Stimulated activated CD4-positive, alpha-beta T cell treated with anti-CD3 and anti-CD28 coated beads, Interleukin-12 subunit alpha, Interleukin-12 subunit beta, amount 100 ng/mL, for 24 hours (primary cell): ENCODE measurements at places on chromosomes 12 and 14.
A peak's percentile ranks its signal among the peaks of the same experiment; 100 is the strongest.

DNA sequence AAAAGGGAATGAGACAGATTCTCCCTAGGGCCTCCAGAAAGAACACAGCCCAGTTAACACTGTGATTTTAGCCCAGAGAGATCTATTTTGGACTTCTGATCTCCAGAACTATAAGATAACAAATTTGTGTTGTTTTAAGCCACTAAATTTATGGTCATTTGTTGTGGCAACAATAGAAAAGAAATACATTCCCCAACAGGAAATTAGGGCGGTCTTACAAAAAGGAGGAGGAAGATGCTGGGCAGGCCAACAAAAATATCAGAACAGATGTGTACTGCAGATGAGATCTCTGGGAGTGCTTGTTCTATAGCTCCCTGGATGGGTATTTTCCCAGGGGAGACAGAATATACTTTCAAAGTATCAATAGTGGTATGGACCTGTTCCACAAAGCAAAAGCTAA lies 32.0 kb upstream of the SOCS2 start:
- no peak for DNase-seq

DNA sequence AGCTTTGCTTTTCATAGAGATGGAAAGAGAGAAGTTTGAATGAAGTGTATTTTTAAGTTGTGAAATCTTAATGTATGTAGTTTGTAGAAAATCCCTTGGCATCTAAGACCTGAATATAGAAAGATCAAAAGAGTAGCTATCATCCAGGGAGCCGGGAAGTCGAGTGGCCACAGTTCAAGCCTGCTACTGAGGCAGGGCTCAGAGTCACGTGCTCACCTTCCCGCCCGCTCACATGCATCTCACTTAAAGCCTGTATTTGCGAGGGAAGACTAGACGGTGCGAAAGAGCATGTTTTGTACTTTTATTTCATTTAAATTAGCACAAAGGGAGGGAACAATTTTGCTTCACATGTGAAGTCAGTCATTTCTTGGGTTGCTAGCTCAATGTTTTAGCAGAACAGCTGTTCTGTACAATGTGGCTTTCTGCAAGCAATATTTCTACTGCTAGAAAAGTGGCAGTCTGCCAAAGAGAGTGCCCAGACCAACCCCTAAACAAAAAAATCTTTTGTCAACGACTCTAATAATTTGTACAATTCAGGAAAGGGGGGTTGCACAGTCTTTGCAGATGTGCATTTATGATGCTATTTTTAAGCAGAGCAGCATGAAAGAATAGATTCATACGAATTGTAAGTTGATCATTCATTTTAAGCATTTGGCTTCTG lies 290.7 kb downstream of the NPAS3 start:
- DNase-seq: no peak

DNA sequence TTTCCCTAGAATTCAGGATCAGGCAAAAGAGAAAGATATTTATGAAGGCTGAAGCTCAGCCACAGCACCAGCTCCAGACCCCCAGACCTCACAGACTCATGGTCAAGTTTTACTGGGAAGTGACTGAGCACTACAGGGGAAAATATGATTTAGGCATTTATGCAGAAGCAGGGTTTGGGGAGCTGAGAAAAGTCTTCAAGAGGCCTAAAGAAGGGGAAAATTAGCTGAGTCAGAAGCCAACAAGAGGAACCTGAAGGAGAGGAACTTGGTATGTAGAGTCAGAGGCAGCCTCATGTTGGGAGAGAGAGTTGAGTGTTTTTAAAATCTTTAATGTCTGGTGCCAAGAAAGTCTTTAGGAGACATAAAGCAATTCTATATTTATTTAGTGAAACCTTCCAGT lies 63.0 kb downstream of the FOS start:
- DNase-seq: no peak

DNA sequence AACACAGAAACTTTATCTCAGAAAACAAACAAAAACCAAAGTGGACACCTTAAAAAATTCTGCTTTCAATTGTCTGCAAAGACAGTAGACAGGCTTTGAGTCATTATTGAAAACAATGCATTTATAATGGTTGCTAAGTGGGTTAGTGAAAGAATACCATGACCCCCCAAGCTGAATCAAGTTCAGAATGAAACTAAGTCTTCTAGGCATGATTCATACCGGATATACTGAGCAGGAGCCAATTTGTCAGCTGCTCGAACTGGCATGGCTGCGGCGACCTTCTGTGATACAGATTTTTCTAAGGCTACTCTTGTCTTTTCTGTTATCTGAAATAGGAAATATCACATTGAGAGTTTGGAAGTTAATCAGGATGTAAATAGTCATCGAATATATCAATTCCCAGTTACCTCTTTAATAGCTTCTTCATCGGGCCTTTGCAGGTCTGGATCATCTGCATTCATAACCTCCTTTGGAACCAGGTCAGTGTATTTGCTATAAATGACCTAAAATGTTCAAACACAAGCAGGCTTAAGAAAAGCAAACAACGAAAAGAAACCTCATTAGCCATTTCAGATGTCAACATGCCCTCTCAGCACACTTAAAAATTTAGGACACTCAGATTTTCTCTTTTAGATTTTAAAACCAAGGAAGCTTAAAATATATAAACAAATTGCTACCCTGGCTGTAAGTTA lies 22.3 kb downstream of the SNW1 start:
- DNase-seq: no peak

DNA sequence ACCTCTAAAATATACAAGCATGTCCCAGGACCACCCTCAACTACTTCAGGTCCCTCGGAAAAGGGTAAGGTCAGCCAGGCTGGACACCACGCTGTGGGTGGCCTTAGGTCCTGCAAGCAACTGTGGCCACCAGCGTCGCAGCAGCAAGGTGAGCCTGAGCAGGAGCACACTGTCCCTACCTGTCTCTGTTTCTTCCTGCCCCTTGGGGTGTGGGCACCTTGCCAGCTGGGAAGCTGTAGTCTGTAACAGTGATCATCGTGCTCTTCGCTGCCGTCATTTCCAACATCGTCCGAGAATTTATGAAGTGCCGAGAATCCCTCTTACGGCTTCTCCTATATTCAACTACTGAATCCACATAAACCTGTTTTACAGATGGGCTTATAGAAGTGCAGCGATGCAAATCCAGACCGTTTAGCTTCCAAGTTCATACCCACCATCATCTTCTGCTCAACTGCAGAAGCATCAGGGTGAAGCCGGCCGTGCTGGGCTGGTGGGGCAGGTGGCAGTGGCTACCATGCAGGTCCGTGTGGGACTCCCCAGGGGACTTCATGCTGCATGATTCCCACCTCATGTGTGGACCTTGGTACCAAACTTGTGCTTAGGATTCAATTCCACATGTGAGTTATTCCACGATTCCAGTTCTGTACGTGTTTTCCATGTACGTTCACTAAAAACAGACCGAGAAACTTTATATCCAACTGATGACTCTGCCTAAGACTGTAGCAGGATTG lies 361.3 kb upstream of the SFSWAP start:
- no peak for DNase-seq

- DNase-seq: no peak
Observed at GRCh38 chr12:88922816-88923215, 342.5 kb upstream of the KITLG start.

DNA sequence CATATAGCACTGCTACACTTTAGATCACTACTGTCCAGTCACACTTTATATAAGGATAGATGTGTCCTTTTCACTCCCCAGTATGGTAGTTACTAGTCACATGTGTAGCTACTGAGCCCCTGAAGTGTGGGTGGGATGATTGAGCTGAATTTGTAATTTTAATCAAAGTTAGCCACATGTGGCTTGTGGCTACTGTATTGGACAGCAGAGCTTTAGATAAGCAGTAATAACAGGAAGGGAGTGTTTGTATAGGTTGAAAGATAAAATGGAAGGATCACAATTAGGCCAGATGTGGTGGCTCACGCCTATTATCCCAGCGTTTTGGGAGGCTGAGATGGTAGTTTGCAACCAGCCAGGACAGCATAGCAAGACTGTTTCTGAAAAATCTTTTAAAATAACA lies 23.5 kb downstream of the NAA30 start:
- no peak for DNase-seq

GRCh38 chr14:33560718-33561431 lies 390.0 kb downstream of the EGLN3 start:
- DNase-seq: no peak

DNA sequence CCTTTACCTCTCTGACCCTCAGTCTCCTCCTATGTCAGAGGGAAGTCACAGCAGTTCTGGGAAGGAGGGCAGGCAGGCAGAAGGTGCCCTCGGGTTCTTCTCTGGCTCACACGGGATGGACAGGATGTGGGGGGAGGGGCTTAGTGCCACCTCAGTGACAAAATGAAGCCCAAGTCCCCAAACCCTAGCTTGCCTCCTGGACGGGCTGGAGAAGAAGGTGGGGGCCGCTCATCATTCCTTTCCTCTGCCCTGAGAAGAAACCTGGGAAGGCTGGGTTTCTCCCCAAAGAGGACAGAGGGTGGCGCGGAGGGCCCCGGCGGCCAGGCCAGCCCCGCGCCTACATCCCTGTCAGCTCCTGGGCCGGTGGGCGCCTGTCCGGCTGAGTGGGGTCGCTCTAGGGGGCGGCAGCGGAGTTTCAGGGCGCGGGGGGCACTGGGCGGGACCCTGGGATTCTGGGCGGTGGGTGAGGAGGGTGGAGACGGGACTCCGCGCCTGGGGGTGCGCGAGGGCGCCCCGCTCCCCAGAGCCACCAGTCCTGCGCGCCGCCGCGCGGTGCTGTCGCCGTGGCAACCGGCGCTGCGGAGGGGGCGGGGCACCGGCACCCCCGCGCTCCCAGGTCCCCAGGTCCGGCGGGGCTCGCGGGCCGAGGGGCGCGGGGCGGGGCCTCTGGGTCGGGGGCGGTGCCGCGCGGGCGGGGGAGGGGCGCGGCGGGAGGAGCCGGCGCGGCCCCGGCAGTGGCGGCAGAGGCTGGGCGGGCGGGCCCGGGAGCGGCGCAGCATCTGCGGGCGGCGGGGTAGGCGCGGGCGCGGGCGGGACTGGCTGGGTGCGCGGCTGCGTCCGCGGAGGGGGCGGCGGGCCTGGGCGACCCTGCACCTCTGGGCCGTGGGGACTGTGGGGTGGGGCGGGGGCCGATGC lies at the start of gene TMEM121:
TMEM121 (plus strand) TSS at position 723 of the 915 bp plus-strand sequence. CDS start 2,252 bp downstream, outside the sequence.
- no peak for DNase-seq

DNA sequence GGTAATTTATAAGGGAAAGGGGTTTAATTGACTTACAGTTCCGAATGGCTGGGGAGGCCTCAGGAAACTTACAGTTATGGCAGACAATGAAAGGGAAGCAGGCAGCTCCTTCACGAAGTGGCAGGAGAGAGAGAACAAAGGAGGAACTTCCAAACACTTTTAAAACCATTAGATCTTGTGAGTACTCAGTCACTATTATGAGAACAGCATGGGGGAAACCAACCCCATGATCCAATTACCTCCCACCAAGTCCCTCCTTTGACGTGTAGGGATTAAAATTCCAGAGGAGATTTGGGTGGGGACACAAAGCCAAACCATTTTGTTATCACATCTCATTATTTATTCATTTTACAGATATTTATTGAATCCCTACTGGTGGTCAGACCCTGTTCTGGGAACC lies 822.8 kb downstream of the GALC start:
- DNase-seq: no peak

- no peak for DNase-seq
Observed at GRCh38 chr12:93279565-93280412, 97.9 kb upstream of the NUDT4 start.

DNA sequence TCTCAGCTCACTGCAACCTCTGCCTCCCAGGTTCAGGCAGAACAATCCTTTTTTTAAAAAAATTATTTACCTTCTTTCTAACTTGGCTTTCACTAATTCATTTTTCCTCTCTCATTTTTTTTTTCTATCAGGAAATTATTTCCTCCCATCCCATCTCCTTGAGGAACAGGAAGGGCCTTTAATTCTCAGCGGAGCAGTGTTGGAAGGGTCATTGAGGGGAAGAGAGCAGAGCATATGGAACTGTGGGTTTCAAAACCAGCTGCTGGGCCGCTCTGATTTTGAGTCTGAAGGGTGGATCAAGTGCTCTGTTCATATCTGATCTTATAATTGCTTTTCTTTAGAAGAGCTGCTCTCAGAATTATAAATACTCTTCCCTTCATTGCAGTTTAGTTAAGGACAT lies 29.0 kb downstream of the NUBPL start:
- DNase-seq: no peak

DNA sequence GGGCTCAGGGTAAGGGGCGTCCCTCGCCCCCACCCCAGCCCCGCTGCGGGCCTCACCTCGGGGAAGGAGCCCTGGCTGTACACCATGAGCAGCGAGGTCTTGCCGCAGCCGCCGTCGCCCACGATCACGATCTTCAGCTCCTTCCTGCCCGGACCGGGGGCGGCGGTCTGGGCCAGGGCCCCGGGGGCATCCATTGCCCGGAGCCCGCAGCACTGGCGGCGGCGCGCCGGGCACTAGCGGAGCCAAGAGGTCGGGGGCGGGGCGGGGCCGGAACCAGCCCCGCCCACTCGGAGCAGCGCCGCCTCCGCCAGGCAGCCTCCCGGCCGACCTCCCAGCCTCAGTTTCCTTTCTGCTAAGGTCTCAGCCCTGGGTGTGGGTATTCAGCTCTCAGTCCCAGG lies at the start of gene RHOF:
RHOF (minus strand) TSS at position 249 of the 398 bp plus-strand sequence; CDS start at position 194, 55 bp downstream.
- DNase-seq: peak; percentile 70

- DNase-seq: no peak
Observed at GRCh38 chr14:71606575-71606974, 325.7 kb upstream of the RGS6 start.

GRCh38 chr14:22200977-22201605 lies 387.9 kb downstream of the DAD1 start:
- no peak for DNase-seq

DNA sequence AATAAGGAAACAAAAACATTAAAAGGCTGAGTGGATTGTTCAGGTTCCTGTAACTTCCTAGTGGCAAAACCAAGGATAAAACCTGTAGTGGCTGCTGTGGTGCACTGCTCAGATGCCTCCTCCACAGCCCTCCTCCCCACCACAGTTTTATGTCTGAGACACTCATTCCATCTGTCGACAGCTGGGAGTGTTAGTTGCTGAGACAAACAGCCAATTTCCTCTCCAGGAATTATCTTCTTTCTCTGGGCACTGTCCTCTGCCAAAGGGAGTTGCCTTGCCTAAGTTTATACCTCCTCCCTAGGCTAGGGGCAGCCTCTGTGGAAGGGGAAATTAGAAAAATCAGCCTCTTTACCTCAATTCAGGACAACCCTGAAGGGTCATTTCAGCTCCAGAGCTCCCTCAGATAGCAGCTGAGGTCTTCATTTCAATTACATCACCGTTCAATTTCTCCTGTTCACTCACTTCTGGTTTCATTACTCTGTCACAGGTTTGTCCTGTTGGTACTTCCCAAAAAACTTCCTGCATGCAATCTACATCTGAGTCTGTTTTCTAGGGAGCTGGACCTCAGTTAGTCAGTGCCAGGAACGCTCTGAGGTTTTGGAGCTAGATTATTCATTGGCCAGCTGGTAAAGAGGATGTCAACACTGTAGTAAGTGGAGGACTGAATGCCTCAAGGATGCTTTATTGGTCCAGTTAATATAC lies 74.9 kb upstream of the ATP2B1 start:
- DNase-seq: no peak

DNA sequence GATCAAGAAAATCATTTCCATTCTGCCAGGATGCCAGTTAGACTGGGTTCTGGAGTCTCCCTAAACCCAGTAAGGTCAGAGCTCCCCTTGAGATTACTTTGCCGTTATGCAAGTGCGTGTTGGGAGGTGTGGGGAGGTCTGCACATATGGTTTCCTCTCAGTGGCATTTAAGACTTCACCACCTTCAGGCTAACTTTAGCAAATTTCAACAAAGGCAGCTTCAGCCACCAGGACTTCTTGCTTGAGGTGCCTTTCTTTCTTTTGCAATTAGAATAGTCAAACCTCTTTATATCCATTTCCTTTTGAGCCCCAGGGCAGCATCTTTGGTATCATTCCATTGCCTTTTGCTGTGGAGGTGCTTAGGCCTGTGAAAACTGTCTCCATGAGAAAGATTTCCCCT lies 117.2 kb upstream of the CCND2 start:
- no peak for DNase-seq

- no peak for DNase-seq
Observed at GRCh38 chr12:3445119-3445978, 45.7 kb upstream of the PRMT8 start.
